Nephron progenitor cell (in vitro differentiated cells): ENCODE measurements at places on chromosomes 2 and 18.

GRCh38 chr18:78979730-78980278 lies at the start of gene SALL3:
TSS of gene SALL3 (plus strand) at chr18:78979818. CDS start at chr18:78980275, 457 bp downstream.
- DNase-seq, result peak; percentile 73

DNA sequence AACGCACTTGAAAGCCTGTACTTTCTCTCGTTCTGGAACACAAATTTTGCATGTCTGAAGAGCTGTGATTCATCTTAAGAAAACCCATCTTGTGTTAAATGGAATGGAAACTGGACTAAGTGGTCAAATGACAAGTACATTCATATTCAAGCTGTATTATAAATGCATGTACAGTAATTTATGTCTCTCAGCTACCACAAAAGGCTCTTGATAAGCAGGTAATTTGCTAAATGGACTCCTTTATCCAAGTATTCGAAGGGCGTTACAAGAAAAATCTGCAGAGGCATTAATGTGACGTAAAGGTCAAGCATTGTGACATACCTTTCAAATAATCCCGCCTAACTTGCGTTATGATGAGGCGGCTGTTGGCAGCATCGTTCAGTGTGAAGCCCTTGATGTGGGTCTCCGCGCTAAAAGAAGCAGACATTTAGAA lies 66.6 kb downstream of the ABCG8 start:
- no peak for DNase-seq

GRCh38 chr2:18441583-18441982 lies 118.9 kb downstream of the RDH14 start:
- DNase-seq, result no peak

DNA sequence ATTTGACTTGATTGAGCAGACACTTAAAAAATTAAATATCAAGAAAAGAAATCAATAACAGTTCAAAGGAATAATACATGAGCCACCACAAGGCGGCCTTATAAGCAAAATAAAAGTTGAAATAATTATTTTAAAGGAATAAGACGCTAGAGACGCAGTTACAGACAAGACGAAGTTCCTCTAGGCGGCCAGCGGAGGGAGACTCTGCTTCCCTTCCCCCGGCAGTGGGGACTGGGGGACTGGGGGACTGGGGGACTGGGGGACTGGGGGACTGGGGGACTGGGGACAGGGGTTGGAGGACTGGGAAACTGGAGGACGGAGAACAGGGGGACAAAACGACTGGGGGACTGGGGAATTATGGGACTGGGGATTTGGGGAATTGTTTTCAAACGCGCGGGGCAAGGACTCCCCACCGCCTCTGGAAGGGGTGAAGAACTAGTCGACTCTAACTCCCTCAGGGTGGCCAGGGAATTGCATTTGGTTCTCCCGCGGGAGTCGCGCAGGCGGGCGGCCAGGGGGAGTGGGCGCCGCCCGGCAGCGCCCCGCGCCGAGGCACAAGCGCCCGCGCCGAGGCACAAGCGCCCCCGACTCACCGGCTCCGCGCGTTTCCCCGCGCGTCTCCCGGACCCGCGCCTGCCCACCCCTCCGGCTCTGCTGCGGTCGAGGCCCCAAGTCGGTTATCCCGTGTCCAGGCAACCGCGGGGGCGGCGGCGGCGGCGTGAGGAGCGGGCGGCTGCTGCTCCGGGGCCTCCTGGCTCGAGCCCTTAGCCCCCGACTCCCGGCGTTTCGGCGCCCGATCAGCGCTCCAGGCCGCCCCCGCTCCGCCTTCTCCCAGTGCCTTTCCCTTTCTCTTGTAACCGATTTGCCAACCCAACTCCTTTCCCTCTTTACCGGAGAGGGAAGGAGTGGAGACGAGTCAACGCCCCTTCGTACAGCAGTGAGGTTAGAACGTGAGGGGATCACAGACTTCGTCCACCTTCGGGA lies at the start of gene CCDC178:
TSS of gene CCDC178 (minus strand) at position 662 of the 984 bp plus-strand sequence. CDS start 28,633 bp downstream, outside the sequence.
- DNase-seq, result peak; percentile 82

DNA sequence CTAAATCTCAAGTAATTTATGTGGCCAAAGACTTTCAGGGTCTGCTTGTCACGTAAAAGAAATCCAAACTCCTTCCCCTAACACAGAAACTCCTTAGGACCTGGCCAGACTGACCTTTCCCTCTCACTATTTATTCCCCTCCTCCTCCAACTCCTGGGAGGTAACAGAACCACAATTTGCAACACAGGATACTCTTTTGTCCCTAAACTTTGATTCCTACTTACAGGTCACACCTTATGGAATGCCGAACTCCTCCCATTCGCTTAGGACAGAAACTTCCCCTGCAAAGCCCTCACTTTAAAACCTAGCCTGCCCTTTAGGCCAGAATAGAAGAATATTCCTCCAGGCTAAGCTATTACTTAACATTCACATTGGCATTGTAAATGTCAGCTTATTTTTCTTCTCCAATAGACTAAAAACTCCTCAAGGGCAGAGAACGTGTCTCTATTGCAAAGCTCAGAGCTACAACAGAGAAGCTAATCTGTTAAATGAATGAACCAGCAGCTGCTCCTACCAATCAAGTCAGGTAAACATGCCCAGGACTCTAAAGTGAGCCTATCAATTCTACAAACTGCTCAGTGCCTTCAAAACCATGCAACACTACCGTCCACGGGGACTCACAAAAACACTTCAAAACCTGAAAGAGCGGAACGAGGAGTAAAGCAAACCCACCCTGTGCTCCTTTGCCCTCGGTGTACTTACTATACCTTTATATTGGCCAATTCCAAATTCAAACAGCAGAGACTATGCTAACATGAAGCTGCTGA lies 6.1 kb downstream of the INO80D start:
- no peak for DNase-seq

DNA sequence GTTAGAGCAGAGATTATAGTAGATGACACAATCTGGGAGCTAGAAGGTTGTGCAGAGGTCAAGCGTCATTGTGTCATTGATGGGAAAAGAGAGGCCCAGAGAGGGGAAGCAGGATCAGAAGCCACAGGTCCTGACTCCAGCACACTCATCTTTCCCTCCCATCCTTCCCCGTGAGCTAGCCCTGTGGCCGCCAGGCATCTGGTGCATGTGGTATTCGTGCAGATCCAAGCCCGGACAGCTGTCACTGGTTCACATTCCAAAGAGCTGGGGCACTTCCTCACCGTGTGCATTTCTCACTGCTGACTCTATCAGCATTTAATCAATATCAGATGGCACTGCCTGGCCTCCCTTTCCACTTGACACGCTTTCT lies 94.1 kb upstream of the THOC1 start:
- DNase-seq, result peak; percentile 47

GRCh38 chr2:60440079-60440766 lies 113.2 kb downstream of the BCL11A start:
- DNase-seq, result no peak

- DNase-seq, result no peak
Measured at GRCh38 chr18:39318462-39318861, 1752.9 kb upstream of the CELF4 start.

GRCh38 chr2:239306274-239307220 lies 94.3 kb downstream of the HDAC4 start:
- no peak for DNase-seq

- no peak for DNase-seq
Measured at GRCh38 chr18:75714766-75715165, 287.3 kb upstream of the SMIM21 start.

DNA sequence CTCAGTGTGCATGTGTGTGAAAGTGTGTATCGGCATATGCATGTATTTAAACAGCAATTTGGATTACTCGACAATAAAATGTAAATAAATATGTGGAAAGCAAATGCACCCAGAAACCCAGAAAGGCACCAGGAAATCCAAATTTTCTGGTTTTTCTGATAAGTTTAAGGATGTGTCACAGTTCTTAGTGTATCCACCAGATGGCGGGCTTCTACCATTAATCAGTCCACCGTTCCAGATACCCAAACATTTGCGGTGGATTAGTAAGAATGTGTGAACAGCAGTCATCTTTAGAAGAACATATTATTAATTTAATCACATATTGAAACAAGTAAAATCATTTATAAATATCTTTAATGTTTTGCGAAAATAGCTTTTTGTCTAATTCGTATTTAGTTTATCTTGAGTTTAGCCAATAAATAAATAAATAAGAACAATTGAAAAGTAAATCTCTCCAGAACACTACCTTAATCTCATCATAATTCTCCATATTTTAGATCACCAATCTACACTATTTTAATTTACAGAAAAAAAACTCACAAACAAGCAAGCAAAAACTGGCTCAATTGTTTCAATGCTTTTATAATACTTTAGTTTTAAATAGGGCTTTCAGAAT lies 298.9 kb downstream of the DSEL start:
- DNase-seq, result peak; percentile 61

DNA sequence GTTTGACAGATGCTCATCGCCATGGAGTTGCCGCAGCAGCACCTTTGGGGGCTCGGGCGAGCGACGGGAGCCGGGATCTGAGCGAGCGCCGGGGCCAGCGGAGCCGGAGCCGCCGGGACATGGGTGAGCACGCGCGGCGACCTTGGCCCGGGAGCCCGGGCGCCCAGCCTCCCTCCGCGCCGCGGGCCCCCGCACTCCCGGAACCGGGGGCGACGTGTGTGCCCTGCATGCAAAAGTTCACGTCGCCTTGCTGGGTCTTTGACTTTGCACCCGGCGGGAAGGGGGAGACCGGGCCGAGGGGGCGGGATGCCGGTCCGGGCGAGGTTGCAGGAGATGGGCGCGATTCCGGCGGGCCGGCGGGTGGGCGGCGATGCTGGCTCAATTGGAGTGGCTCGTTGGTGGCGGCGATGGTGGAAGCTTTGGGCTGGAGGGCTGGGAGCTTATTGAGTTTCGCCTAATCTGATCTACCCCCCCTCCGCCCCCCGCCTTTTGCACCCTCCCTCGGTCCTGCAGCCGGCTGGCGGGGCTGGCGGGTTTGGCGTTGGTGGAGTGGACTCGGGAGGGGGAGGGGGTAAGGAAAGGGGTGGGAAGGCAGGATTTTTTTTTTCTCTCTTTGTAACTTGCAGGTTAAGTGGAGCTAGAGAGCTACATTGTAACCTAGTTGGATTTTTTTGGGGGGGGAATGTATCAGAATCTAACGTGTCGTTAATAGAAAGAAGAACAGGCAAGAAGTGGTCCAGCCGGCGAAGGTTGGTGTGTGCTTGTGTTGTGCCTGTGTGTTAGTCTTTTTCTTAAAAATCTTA lies at the start of gene SETBP1:
TSS of gene SETBP1 (plus strand) at position 616 of the 803 bp plus-strand sequence. CDS start 20,459 bp downstream, outside the sequence.
- peak; percentile 70 for DNase-seq

GRCh38 chr2:165691615-165692014 lies 102.4 kb downstream of the GALNT3 start:
- DNase-seq, result peak; percentile 2

GRCh38 chr18:48711651-48712486 lies 173.0 kb downstream of the CTIF start:
- DNase-seq, result peak; percentile 50

DNA sequence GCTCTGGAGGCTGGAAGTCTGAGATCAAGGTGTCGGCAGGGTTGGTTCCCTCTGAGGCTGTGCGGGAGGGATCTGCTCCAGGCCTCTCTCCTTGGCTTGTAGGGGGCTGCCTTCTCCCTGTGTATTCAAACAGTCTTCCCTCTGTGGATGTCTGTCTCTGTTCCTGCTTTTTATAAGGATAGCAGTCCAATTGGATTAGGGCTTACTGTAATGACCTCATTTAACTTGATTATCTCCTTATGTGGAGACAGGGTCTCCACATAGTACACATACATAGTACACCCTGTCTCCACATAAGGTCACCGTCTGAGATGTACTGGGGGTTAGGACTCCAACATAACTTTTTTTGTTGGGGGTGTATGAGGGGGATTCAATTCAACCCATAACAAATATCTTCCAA lies 30.5 kb downstream of the TCF7L1 start:
- no peak for DNase-seq

- DNase-seq, result no peak
Measured at GRCh38 chr2:74566754-74567085, 12.2 kb downstream of the DOK1 start.

- no peak for DNase-seq
Measured at GRCh38 chr2:142675398-142675797, 202.1 kb upstream of the KYNU start.

DNA sequence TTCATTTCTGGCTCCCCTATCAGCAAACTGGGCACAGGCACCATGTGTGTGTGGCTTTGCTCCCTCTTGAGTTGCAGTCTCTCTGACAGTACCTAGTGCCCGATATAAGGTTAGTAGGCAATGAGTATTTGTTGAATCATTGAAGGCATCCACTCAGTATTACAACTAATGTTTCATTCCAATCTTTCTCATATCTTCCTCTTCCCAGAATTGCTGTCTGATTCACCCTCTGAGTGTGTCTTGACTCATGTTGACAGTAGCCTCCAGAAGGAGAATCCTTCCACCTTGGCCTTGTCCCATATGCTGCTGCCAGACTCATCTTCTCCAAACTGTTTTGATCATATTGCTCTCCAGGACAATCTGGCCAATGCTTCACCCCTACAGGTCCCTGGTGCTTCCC lies 202.5 kb downstream of the LRRTM1 start:
- no peak for DNase-seq

GRCh38 chr18:49553003-49553402 lies 8.9 kb upstream of the LIPG start:
- DNase-seq, result no peak

- no peak for DNase-seq
Measured at GRCh38 chr2:18066894-18067293, 188.4 kb downstream of the KCNS3 start.

GRCh38 chr2:150485871-150486538 lies 1.5 kb downstream of the RND3 start:
- peak; percentile 72 for DNase-seq

GRCh38 chr2:45171136-45171501 lies 161.9 kb upstream of the SIX2 start:
- peak; percentile 21 for DNase-seq

DNA sequence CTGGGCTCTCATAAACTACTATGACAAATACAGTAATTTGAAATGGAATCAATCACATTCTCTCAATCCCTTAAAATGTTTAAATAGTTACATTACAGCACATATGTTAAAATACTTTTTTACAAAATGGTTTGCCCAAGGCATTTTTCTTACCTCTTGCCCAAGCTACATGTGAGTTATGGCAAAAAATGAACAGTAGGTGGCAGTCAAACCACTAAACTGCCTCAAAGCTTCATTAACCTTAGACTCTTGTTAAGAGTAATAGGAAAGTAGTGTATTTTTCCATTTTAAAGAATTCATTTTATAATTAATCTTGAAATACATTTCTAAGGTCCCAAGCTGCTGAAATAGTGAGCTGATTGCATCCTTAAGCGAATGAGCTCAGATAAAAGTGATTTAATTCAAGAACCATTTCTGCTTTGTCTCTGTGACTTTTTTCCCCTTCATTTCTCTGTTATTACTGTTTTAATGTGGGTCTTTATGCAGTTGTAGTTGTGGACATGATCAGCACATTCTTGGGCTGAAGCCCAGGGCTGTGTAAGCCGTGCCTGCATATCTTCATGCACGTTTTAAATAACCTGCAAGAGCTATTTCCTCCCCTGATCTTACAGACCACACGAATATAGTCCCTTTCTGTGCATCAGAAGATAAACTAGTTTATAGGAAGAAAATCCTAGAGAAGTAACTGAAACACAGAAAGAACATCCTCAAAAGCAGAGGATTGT lies 311.8 kb downstream of the LNPK start:
- DNase-seq, result peak; percentile 41

DNA sequence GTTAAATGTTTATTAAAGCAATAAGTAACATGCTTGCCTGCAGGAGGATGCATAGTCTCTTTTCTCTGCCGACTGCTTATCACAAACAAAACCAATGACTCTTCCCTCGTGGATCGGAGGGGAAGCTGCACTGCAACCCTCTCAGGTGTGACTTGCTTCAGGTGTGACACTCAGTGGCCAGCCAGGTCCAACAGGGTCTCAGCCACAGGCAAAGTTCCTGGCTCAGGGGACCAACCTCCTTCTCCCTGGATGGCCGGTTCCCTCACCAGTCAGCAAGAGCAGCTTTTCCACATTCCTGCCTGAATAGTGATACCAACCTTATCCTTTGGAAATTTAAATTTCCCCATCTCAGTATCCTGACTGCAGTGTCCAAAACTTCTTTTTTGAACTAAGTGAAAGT lies 383.5 kb downstream of the CMPK2 start:
- DNase-seq, result no peak

- no peak for DNase-seq
Measured at GRCh38 chr2:88400037-88400767, 52.3 kb downstream of the FOXI3 start.
